ENCODE measurements at places on chromosomes 11 and 22. TPM values are rescaled to one million over a fixed set of nuclear protein-coding genes. Genes with fewer than 3 reads are reported as not detected.

The NXPE1 gene
- not detected for total RNA-seq

The PLAAT2 gene
- total RNA-seq = not detected

The RASGRP2 gene
- 12.5 TPM for total RNA-seq

The C22orf31 gene
- not detected for total RNA-seq

The MOGAT2 gene
- total RNA-seq = not detected

GRCh38 chr11:19820100-19820499 lies 107.5 kb downstream of the NAV2 start:
- DNase-seq = no peak

- no peak for DNase-seq
These were observed 76.8 kb upstream of the VPREB1 start for GRCh38 chr22:22167791-22168189.

GRCh38 chr22:50544078-50544745 lies 1.5 kb upstream of the KLHDC7B start:
- DNase-seq = peak; percentile 78

DNA sequence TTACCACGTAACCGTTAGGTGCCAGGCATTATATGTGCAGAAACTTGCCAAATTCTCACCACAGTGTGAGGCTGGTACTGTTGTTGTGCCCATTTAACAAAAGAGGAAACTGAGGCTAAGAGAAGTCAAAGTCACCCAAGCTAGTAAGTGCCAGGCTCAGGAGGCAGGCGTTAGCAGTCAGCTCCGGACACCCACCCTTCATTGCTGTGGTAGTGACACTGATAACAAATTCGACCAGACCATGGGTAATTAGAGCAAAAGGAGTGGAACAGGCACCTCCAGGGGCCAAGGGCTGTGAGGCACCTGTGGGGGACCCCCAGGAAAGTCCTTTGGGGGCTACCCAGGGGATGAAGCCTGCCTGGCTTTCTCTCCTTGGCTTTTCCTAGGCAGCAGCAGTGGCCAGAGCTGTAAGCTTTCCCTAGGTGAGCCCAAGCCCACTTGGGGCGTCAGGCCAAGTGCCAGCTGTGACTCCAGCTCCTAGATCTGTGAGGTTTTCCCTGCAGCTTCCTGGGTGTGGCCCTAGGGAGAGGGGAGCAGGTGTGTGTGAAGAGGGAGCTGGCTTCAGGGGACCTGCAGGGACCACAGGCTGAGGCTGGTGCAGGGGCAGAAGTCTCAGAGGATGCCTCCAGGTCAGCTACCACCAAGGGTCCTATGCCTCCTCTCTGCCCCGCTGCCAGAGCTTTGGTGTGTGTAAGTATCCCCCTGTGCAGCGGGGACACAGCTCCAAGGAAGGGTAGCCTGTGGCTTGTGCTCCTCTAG lies 19.7 kb upstream of the ALX4 start:
- DNase-seq = no peak

DNA sequence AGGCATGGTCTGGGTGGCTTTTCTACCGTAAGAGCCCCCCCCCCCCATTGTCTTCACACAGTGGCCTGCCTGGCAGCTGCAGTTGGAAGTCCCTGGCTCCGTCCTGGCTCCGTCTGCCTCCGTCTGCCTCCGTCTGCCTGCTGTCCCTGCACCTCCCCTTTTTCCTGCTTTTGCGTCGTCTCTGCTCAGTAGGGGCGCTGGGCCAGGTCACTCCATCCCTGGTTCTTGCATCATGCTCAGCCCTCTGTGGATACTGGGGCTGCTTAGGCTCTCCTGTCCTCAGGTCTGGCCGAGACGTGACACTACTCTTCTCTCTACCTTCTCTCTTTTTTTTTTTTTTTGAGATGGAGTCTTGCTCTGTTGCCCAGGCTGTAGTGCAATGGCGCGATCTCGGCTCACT lies 27.8 kb downstream of the AP2A2 start:
- DNase-seq = no peak

GRCh38 chr11:18844753-18845367 lies 53.3 kb upstream of the PTPN5 start:
- DNase-seq = peak; percentile 23

DNA sequence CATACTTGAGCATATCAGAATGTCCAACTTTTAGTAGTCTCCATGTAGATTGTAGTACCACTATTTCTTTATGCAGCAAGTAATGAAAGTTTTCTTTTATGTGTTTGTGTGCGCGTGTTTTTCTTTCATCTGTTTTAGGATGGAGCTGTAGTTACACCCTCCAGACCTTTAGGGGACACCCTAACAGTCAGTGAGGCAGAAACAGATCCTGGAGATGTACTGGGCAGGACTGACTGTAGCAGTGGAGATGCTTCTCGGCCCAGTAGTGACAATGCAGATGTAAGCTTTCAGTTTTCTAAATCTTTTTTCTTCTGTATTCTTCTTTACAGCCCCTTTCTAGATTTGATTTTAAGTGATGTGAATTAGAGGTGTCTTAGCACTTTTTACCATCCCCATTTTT lies 79.9 kb upstream of the GRIK4 start:
- DNase-seq = no peak

GRCh38 chr11:94924612-94925011 lies 48.7 kb downstream of the CWC15 start:
- DNase-seq = peak; percentile 54

- no peak for DNase-seq
These were observed 216.8 kb downstream of the TMEM135 start for GRCh38 chr11:87254562-87254961.

GRCh38 chr11:63910675-63911074 lies 6.3 kb downstream of the RCOR2 start:
- DNase-seq = no peak

DNA sequence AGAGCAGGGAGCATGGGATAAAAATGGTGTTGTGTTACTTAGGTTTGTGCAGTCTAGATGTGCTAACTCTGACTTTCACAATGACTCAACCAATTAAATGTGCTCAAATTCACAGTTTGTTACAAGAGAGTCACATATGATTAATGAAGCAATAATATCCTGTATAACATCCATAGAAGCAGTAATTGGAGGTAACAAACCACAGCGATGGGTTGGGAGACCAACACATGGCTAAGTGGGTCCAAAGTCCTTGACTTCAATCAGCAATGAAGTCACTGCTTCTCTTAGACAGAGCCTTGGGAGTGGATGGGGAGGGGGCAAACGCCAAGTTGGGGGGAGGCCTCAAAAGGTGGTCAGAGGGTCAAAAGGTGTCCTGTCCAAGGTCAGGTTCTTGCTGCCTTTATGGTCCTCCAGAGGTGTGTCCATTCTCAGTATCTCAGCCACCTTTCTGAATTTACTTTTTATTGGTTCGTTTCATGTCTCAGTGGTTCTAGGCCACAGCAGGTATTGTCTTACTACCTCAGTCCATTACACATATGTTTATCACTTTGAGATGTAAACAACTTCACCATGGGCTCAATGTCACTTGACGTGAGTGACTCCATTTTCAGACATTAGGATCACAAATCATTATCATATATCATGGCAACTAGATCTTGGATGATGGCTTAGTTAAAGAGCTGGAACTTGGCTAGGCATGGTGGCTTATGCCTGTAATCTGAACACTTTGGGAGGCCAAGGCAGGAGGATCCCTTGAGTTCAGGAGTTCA lies 32.4 kb downstream of the SLN start:
- no peak for DNase-seq

GRCh38 chr11:93000511-93001476 lies 31.3 kb downstream of the MTNR1B start:
- peak; percentile 74 for DNase-seq
